ENCODE measurements at places on chromosomes 7 and 10.
A peak's percentile ranks its signal among the peaks of the same experiment; 100 is the strongest.

GRCh38 chr10:42952931-42953683 is 123.8 kb upstream of the RET start:
- DNase-seq = no peak

DNA sequence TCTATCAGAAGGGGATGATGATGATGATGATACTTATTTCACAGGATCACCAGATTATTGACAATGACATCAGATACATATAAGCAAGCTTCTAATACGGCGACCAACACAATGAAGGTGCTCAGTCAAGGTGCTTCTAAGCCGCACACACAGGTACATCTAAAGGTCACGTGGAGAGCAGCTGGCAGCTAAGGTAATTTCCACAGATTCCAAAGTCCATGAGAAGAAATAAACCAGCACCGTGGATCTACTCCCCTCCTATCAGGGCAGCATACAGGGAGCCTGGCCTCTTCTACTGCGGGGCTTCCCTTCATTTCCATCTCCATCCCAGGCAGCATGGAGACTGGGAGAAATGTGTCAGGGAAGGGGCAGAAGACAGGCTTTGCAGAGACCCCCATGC is 37.5 kb downstream of the DENND11 start:
- DNase-seq = no peak

- DNase-seq = no peak
Observed at GRCh38 chr10:22349755-22350154, 4.5 kb downstream of the SPAG6 start.

GRCh38 chr7:41134300-41135255 is 568.3 kb downstream of the INHBA start:
- DNase-seq = no peak

- no peak for DNase-seq
Observed at GRCh38 chr10:89250865-89251408, 638 bp downstream of the LIPA start.

DNA sequence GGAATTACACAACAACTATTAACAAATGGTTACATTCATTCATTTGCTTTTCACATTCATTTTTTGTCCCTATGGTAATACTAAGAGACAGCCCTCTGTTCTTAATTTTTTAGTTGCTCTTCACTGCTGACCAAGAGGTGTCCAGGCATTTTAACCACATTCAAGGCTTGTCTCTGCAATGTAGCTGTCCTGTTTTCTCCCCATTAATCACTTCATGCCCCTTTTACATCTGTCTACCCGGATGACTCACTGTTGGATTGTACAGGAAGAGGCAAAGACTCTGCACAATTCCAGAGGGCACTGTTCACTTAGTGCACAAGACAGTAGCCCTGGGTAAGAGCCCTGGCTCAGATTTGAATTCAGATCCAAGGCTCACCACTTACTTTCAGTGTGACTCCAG is 168.5 kb downstream of the NOC3L start:
- DNase-seq = no peak

DNA sequence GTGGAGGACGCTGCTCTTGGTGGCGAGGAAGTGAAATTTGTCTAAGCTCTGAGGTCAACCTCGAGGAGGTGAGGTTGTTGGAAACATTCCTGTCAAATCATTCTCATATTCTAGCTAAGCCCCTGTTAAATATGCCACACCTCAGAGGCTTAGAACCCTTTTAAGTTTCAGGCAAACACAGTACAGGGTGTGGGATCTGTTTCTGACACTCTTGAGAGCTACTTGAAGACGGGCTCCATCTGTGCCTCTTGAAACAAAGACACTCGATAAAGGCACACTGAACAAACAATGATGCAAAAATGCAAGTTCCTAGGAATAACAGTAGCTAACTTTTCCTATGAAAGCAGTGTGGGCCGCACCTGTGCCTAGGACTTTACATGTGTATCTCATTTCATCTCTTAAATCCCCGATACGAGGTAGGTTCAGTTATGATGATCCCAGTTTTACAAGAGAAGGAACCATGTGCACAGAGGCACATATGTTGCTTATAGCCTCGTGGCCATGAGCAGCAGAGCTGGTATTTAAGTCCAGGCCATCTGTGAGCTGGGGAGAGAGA is 299.2 kb downstream of the CCDC3 start:
- DNase-seq = no peak

- no peak for DNase-seq
Observed at GRCh38 chr10:125550362-125550761, 132.6 kb downstream of the TEX36 start.

DNA sequence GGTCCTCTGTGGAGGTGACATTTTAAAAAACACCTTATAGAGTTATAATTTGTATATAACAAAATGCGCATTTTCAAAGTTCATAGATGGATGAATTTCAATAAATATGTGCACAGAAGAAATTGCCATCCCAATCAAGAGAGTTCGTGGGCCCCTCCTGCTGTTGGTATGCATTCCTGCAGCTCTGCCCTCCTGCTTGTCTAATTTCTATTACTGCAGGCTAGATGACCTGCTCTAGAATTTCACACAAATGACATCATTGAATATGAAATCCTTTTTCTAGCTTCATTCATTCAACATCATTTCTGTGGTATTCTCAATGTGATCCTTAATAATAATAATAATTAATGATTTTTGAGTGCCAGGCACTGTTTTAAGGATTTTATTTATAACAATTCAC is 348.2 kb downstream of the SDK1 start:
- DNase-seq = no peak

- no peak for DNase-seq
Observed at GRCh38 chr10:72076756-72077155, 11.6 kb downstream of the SPOCK2 start.

DNA sequence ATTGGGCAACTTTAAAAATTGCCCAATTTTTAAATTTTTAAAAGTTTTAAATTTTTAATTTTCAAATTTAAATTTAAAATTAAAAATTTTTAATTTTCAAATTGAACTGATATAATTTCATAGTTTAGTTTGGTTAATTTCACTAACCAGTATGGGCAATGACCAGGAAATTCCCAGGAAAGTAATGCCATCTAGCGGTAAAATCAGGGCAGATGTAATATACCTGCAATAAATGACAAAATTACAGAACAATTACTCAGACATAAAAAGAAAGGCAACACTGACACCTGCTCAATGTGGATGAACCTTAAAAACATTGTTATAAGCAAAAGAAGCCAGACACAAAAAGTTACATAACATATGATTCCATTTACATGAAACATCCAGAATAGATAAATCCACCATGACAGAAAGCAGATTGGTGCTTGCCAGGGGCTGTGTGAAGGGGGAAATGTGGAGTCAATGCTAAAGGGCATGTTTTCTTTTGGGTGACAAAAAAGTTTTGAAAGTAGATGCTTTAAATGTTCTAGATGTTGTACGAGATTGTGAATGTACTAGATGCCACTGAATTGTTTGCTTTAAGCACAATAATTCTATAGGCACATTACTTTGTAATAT is 28.6 kb upstream of the SLC16A12 start:
- no peak for DNase-seq

DNA sequence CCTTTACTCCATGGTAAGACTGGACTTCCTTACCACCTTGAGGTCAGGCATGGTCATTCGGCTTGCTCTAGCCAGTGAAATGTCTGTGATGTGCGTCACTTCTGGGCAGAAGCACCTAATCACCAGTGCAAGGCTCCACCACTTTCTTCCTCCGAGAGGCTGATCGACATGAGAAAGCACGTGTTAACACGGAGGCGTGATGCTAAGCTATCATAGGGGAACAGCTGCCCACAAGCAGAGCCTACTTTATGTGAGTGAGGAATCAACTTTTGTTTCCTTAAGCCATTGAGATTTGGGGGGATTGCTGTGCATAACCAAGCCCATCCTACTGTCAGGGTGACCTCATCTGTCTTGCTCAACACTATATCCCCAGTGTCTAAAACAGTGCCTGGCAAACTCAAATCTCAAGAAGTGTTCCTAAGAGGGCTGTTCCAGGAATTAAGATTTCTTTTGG is 23.1 kb upstream of the SAR1A start:
- DNase-seq = no peak

DNA sequence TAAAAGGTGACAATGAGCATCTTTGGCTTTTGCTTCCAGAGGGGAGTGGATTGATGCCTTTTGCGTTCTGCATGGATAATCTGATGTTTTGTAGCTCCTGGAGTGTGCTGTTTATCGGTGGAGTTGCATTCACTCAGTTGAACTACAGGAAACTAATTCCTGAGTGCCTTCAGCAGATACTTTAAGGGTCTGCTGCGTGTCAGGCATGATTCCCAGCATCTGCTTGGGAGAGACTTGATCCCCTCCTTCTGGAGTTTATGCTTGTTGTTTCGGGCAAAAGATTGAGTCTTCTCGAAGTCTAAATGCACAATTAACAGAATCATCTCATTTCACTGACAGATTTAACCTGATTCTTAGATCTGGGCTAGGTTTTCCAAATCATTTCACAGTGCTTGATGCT is 46.2 kb downstream of the CELF2 start:
- no peak for DNase-seq

GRCh38 chr7:1990001-1990670 is 242.6 kb downstream of the MAD1L1 start:
- no peak for DNase-seq

GRCh38 chr10:37124532-37124931 is 866 bp upstream of the ANKRD30A start:
- no peak for DNase-seq

GRCh38 chr10:91043173-91043910 is 122.5 kb upstream of the ANKRD1 start:
- no peak for DNase-seq

DNA sequence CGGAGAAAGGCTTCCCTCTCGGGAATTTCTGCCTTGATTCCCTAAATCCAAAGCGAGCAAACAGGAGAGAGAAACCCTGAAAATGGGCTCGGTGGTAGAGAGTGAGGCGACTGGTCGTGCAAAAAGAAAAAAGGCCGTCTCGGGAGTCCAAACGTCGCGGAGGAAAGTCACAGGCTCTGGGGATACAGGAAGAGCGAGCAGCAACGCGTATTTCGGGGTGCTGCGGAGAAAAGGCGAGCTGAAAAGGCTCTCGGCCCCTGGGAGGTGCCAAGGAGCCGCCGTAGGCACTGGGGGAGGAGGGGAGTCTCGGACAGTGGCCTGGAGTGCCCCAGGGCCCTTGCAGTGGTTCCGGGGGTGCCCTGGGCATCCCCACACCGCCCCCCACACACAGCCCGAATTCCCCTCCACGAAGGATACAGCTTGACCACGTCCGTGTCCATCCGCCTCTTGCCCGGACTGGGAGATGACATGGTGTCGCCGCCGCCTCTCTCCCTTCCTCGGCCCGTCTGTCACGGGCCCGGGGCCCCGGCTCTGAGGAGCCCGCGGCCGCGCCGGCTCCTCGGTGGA is 591 bp downstream of the UBE2H start:
- DNase-seq = peak; percentile 22

- no peak for DNase-seq
Observed at GRCh38 chr10:71337219-71337701, 18.2 kb downstream of the SLC29A3 start.

DNA sequence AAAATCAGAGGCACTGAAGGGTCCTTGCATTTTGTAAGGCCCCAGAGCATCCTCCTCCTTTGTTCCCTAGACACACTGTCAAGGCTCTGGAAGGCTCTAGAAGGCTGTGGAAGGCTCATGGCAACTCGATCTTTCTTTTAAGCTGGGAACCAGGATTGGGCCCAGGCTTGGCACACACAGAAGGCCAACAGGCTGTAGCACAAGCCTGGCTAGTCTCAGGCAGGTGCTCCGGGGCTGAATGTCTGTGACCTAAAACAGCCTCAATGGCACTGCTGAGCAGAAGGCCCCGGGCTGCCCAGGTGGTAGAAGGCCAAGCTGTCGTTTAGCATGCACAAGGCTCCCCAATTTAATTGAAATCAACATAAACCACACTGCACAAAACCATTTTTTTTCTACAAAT is 55.7 kb downstream of the PRKAG2 start:
- DNase-seq = no peak

- DNase-seq = no peak
Observed at GRCh38 chr7:157388301-157388700, 51.5 kb downstream of the DNAJB6 start.

GRCh38 chr7:18828260-18828993 is 289.0 kb downstream of the TWIST1 start:
- DNase-seq = no peak

GRCh38 chr7:158973440-158973839 is 117.1 kb downstream of the DYNC2I1 start:
- peak; percentile 75 for DNase-seq

- DNase-seq = no peak
Observed at GRCh38 chr10:93190372-93190771, 116.7 kb downstream of the CYP26A1 start.

- no peak for DNase-seq
Observed at GRCh38 chr7:107687656-107688055, 27.0 kb downstream of the SLC26A4 start.

DNA sequence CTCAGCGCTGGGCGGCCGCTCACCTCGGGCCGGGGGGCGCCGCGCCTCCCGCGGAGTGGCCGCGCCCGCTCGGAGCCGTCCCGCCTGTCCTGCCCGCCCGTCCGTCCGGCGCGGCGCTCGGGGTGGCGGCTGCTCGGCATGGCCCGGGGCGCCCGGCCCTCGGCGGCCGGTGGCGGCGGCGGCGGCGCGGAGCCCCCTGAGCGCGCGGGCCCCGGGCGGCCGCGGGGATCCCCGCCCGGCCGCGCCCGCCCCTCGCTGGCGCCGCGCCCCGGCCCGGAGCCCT is 338 bp downstream of the SDK1 start:
- no peak for DNase-seq

GRCh38 chr7:64879800-64880199 is 23.3 kb upstream of the ZNF273 start:
- no peak for DNase-seq

DNA sequence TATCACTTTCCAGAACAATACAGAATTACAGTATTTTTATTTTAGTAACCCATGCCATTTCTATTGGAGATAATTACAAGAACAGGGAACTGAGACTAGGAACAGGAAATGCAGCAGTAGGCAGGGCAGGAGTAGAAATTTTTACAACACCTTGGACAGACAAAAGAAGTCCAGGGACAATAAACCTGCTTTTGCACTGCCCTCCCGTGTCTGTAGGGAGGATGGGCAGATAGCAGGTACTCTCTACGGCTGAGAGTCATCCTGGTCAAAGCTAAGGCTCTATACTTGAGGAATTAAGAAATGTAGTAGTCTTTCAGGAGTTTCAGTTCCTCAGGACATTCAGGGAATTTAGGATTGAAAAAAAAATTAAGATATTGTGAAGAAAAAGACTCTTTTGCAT is 63.4 kb downstream of the VAX1 start:
- no peak for DNase-seq

GRCh38 chr7:42739638-42740037 is 172.2 kb downstream of the C7orf25 start:
- no peak for DNase-seq

DNA sequence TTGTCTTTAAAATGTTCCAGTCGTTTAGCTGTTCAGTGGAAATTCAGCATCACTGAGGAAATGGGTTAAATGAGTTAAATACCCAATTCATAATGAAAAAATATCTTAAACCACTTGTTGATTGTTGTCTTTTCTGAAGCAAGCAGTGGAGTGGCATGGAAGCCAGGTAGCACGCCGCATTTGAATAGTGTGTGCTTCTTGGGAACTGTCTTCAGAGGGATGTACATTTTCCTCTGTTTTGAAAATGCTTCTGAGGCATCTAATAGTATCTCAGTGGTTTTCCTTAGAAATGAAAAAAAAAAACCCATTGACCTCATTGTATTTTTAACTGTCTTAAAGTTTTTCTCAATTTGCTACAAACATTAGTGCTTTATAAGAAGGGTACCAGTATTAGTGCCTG is 28.1 kb downstream of the C10orf53 start:
- no peak for DNase-seq

GRCh38 chr10:16904049-16904448 is 86.8 kb upstream of the RSU1 start:
- DNase-seq = no peak

Data from stimulated activated CD4-positive, alpha-beta T cell treated with anti-CD3 and anti-CD28 coated beads, Interleukin-1b, Interleukin-23, amount 100 ng/mL, for 48 hours (primary cell).